Testis (tissue), 5 donors: ENCODE measurements at places on chromosomes 12 and 14.
A peak's percentile ranks its signal among the peaks of the same experiment; 100 is the strongest.

DNA sequence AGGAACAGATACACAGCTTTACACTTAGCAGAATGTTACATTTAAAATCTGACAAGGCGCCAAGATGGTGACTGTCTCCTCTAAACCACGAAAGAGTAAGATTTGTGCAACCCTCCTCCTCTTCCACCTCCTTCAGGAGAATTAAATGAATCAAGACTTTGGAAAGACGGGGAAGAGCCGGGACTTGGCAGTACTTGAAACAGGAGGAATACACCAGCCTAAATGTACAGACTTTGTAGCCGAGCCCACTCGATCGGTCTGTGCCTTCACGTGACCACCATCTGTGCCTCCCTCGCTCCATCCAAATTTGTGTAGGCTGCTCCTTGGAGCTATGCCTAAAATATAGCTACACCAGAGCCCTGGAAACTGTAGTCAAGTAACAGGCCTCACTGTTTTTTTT lies 38.3 kb downstream of the SSPN start:
- H3K36me3 ChIP-seq: no peaks in the 10 kb centered on the region
- H3K27me3 ChIP-seq: no peaks in the 10 kb centered on the region
- H3K4me1 ChIP-seq: peaks cover 13% of the 10 kb centered on the region

DNA sequence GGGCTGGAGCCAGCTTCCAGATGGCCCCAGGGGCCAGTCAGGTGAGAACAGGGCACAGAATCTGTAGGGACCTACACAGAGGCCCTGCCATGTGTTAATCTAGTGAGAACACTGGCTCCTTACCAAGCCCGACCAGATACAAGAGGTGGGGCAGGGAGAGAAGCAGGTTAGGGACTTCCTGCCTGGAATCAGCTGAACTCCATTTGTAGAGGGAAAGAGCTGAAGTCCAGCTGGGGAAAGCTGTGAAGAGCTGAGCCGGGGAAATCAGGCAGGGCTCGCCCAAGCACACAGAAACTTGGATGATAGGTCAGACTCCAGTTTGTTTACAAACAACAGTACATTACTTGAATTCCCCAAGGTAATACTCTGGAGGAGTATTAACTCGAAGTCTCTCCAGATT lies 46.7 kb downstream of the PTGER2 start:
- peak; percentile 61 for DNase-seq
- H3K36me3 ChIP-seq: no peaks in the 10 kb centered on the region
- H3K27me3 ChIP-seq: no peaks in the 10 kb centered on the region
- no peak overlapping the region for H3K4me3 ChIP-seq

GRCh38 chr12:109462868-109463692 lies 14.0 kb downstream of the KCTD10 start:
- peaks cover 73% of the 10 kb centered on the region for H3K4me1 ChIP-seq
- peak; percentile 83 for DNase-seq
- H3K27ac ChIP-seq: peak overlapping the region; percentile 89
- H3K27me3 ChIP-seq: no peaks in the 10 kb centered on the region

- peak; percentile 11 for DNase-seq
- H3K27me3 ChIP-seq: no peaks in the 10 kb centered on the region
- H3K4me1 ChIP-seq: no peaks in the 10 kb centered on the region
Measured at GRCh38 chr14:102424923-102425322, 62.2 kb downstream of the TECPR2 start.

DNA sequence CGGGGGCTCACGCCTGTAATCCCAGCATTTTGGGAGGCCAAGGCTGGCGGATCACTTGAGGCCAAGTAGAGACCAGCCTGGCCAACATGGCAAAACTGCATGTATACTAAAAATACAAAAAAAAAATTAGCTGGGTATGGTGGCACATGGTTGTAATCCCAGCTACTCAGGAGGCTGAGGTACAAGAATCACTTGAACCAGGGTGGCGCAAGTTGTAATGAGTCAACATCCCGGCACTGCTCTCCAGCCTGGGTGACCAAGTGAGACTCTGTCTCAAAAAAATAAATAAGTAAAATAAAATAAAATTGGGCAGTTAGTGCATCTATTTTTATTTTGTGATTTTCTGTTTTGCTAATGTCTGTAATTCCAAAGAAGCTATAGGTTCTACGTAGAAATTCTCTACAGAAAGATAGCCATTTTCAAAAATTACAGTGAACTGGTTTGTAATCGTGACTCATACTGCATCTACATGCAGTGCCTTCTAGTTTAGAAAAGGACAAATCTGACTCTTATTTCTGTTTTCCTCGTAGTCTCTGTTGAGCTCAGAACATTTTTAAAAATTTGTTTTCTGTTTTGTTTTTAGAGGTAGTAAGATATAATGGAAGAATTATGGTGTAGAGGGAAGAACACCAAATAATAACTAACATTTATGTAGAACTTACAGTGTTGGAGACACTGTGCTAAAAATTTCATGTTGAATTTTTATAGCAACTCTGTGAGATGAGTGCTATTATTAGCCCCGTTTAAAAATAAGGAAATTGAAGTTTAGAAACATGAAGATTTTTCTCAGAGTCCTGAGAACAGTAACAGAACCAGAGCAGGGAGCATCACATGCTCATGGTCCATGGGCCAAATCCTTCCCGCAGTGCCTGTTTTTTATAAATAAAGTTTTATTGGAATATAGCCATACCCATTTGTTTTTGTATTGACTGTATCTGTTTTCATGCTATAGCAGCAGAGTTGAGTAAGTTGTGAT lies 201.2 kb downstream of the SYNE2 start:
- no peaks in the 10 kb centered on the region for H3K27me3 ChIP-seq
- H3K4me3 ChIP-seq: no peak overlapping the region
- no peak for DNase-seq
- peak overlapping the region; percentile 31 for H3K27ac ChIP-seq

GRCh38 chr14:39957290-39957689 lies 525.1 kb upstream of the FBXO33 start:
- no peaks in the 10 kb centered on the region for H3K36me3 ChIP-seq
- H3K4me1 ChIP-seq: no peaks in the 10 kb centered on the region
- H3K27ac ChIP-seq: no peak overlapping the region
- H3K4me3 ChIP-seq: no peak overlapping the region

DNA sequence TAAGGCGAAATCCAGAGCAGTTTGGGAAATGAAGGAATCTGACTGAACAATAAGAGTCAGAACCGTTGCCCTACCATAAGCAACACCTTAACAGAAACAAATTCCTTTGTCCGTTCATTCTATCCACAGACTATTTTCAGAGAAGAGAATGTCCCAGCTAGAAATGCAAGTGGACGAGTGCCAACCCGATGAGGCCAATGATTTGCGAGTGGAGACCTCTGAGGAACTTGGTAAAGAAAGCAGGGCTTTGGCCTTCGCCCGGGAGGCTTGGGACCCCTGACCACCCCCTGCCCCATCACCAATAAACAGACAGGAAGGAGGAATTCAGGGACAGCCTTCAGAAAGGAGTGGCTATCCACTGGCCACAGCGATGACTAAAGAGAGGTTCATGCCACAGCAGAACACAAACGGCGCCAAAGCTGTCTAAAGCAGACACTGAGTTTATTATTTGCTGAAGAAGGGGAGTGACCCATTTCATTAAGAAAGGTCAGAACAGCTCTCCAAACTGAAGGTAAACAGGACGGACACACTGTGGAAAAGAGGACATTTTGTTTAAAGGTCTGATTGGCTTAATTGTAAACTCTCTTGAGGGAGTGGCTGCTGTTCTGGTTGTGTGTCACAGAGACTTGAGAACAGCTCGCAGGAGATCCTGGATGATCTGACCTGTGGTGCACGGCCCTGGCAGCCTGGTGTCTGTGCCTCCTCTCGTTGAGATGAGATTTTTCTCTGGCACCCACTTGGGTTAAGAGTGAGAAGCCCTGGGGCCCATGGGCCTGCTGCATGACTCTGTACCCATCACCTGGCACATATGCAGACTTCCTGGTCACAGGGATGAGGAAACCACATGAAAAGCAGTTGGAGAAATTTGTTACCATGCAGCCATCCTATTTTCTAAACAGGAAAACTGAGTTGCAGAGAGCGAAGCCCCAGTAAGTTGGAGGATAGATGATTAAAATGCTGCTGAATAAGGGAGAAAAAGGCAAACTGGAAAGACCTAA lies 142.0 kb upstream of the PZP start:
- H3K4me1 ChIP-seq: peaks cover 10% of the 10 kb centered on the region
- DNase-seq: peak; percentile 60
- no peaks in the 10 kb centered on the region for H3K27me3 ChIP-seq
- no peak overlapping the region for H3K4me3 ChIP-seq

GRCh38 chr12:119989361-119989730 lies 310 bp downstream of the BICDL1 start:
- no peaks in the 10 kb centered on the region for H3K36me3 ChIP-seq
- H3K27me3 ChIP-seq: no peaks in the 10 kb centered on the region
- peaks cover 10% of the 10 kb centered on the region for H3K4me1 ChIP-seq
- H3K27ac ChIP-seq: no peak overlapping the region
- peak overlapping the region; percentile 59 for H3K4me3 ChIP-seq
- DNase-seq: peak; percentile 33

DNA sequence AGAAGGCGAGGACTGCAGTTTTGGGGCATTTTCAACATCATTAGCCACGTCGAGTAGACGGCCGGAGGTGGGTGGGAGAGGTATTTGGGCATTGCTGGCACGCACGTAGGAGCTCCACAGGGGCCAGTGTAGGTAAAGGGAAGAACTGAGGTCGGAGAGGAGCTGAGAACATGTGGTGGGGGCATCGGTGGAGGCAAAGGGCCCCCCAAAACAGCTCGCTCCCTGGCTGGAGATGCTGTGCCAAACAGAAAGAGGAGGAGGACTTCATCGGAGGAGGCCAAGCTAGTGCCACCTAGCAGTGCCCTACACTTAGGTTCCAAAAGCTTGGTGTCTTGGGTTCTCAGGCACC lies 52.0 kb upstream of the PPP2R5C start:
- H3K36me3 ChIP-seq: no peaks in the 10 kb centered on the region
- no peaks in the 10 kb centered on the region for H3K27me3 ChIP-seq
- H3K4me3 ChIP-seq: no peak overlapping the region
- no peak overlapping the region for H3K27ac ChIP-seq
- H3K4me1 ChIP-seq: no peaks in the 10 kb centered on the region

DNA sequence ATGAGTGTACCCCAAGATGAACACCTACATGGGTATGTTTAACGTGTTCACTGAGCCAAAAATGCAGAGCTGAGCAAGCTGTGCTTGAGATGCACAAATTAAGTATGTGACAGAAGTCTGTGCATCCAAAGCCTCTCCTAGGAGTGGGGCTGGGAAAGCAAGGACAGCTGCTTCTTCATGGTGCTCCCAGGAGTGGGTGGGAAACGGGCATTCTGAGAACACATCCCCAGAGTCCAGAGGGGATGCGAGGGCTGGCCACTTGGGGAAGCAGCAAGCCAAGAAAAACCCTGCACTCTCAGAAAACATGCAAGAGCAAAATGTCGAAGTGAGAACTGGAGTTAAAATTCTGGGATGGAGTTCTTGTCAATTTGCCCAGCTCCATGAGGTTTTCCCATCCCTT lies 414.3 kb downstream of the BCAT1 start:
- no peak overlapping the region for H3K4me3 ChIP-seq
- no peaks in the 10 kb centered on the region for H3K36me3 ChIP-seq
- H3K27me3 ChIP-seq: no peaks in the 10 kb centered on the region
- no peak for DNase-seq
- peak overlapping the region; percentile 39 for H3K27ac ChIP-seq

DNA sequence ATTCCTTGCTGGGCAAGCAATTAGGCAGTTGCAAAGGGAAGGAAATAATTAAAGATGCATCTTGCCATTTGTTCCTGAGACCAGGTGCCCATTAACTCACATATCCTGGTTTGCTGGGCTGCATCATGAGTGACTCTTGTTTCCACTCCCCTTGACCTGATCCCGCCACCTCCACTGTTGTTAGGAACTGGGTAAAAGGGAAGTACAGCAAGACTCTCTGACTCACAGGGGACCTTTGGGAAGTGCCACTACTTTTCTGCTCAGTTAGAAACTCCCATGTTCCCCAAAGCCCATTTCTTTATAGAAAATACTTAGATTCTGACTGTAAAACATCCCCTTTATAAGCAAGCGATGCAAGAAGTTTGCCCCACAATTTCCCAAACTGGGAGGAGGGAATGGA lies 186.0 kb upstream of the BCL2L14 start:
- H3K27me3 ChIP-seq: no peaks in the 10 kb centered on the region
- no peak for DNase-seq
- no peaks in the 10 kb centered on the region for H3K4me1 ChIP-seq
- H3K36me3 ChIP-seq: no peaks in the 10 kb centered on the region
- no peak overlapping the region for H3K4me3 ChIP-seq
- no peak overlapping the region for H3K27ac ChIP-seq

- no peak overlapping the region for H3K4me3 ChIP-seq
- no peaks in the 10 kb centered on the region for H3K27me3 ChIP-seq
- no peak for DNase-seq
- H3K36me3 ChIP-seq: no peaks in the 10 kb centered on the region
Measured at GRCh38 chr12:10607885-10608458, 5.4 kb downstream of the MAGOHB start.

GRCh38 chr14:64912261-64912660 lies 2.0 kb upstream of the CHURC1 start:
- no peak overlapping the region for H3K4me3 ChIP-seq
- DNase-seq: no peak

GRCh38 chr14:73526036-73526984 lies 10.6 kb upstream of the ACOT1 start:
- H3K4me3 ChIP-seq: no peak overlapping the region
- no peak overlapping the region for H3K27ac ChIP-seq
- no peaks in the 10 kb centered on the region for H3K36me3 ChIP-seq
- no peaks in the 10 kb centered on the region for H3K27me3 ChIP-seq
- H3K4me1 ChIP-seq: peaks cover 3% of the 10 kb centered on the region
- peak; percentile 20 for DNase-seq

- no peak for DNase-seq
- H3K27me3 ChIP-seq: no peaks in the 10 kb centered on the region
- H3K36me3 ChIP-seq: no peaks in the 10 kb centered on the region
- H3K4me3 ChIP-seq: no peak overlapping the region
- no peak overlapping the region for H3K27ac ChIP-seq
Measured at GRCh38 chr12:118842866-118843265, 138.5 kb upstream of the SRRM4 start.
